A549 treated with RU486 at 1 μM for 4 hours (cell line): ENCODE measurements at places on chromosomes 1 and 21. TPM values are rescaled to one million over a fixed set of nuclear protein-coding genes. Genes with fewer than 3 reads are reported as not detected.

ZC3H12A gene
- total RNA-seq, result 11.2 to 22.4 TPM (median 18.8 TPM) in 5 replicates

MOV10 gene
- total RNA-seq, result 27.8 to 32.5 TPM (median 31.1 TPM) in 5 replicates

C8A gene
- total RNA-seq, result not detected in 5 replicates

ERG gene
- 0.21 TPM in 1 of 5 replicates, not detected in the others for total RNA-seq

KANK4 gene
- 0.31 to 0.50 TPM (median 0.38 TPM) in 5 replicates for total RNA-seq

SELENON gene
- total RNA-seq, result 52.6 to 65.5 TPM (median 56.6 TPM) in 5 replicates

AVPR1B gene
- not detected in 5 replicates for total RNA-seq

ITLN2 gene
- total RNA-seq, result 0.22 to 0.33 TPM in 2 of 5 replicates, not detected in the others

GPR37L1 gene
- total RNA-seq, result 0.14 to 0.19 TPM (median 0.16 TPM) in 5 replicates
